ENCODE measurements at places on chromosomes 4 and X.

- H3K4me1 ChIP-seq: no peaks in the 10 kb centered on the region
- H3K36me3 ChIP-seq: no peaks in the 10 kb centered on the region
- H3K27ac ChIP-seq: no peak overlapping the region
- peaks cover 5% of the 10 kb centered on the region for H3K27me3 ChIP-seq
- no peak for DNase-seq
- no peak overlapping the region for H3K4me3 ChIP-seq
Measured at GRCh38 chrX:21730026-21730425, 27.9 kb downstream of the SMPX start.

DNA sequence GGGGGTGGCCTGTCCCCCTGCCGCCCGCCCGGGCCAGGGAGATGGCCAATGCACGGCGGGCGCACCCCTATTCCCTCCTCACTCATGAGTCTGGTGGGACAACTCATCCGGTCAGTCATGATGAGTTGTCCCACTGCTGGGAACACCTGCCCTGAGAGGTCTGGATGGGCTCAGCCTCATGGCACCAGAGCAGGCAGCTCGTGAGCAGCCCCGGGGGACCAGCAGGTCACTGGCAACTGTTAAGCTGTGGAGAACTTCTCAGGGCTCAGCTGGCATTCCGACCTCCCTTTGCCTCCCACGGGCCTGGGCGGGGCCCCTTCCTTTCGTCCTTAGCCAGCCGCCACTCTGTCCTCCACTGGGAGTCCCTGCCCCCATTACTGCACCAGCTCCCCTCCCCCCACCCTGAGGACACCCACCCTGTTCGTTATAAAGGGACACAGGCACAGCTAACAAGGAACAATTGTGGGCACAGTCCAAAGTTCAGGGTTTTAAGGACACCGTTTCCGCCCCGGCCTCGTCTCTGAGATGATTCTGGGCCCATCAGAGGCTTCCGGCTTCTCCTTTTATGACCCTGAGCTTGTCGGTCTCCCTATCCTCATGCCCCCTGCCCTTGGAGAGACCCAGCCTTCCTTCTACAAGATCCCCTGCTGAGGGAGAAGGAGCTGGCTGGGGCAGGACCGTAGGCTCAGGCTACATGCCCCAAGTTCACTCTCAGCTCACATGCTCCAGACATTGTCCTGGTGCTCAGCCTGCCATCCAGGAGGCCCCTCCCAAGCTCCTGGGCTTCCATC is 14.6 kb upstream of the KIAA0232 start:
- H3K27me3 ChIP-seq: no peaks in the 10 kb centered on the region
- H3K27ac ChIP-seq: no peak overlapping the region
- H3K4me1 ChIP-seq: peaks cover 12% of the 10 kb centered on the region
- H3K36me3 ChIP-seq: no peaks in the 10 kb centered on the region

- no peak for DNase-seq
- H3K4me3 ChIP-seq: no peak overlapping the region
Measured at GRCh38 chrX:128653524-128654060, 601.4 kb upstream of the ACTRT1 start.

- H3K4me1 ChIP-seq: peaks cover 2% of the 10 kb centered on the region
- no peaks in the 10 kb centered on the region for H3K27me3 ChIP-seq
- no peak overlapping the region for H3K4me3 ChIP-seq
- peak; percentile 24 for DNase-seq
Measured at GRCh38 chr4:94160774-94161173, 46.9 kb upstream of the SMARCAD1 start.

DNA sequence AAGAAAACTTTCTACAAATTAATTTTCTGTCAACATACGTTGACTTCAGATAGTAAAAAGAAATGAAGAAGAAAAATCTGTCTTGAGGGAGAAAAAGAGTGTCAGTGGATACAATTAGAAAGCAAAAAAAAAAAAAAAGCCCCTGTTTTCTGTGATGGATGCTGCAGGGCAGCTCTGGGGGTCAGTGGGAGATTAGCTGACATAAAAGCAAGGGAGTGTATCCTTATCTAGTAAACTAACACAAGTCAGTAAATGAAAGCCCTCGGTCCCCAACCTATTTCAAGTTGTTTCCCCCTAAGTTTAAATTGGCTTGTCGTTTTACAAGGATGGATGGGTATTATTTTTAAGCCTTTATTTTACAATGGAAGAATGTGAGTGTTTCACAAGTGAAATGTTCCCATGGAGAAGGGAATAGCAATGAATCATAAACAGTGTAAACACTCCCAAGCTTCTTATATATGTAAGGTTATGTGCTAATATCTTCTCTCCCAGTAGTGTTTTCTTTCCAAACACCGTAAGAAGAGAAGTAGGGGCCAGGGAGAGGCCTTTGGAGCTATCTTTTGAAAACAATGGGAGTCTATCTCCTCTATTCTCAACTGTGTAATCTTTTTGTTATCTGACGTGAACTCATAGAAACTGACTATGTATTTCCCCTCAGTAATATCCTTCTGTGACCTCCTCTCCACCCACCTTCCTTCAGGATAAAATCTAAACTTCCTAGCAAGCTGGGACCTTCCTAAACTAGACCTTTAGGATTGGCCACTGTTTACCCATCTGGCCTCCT is 347.7 kb downstream of the FBXO8 start:
- no peaks in the 10 kb centered on the region for H3K4me1 ChIP-seq
- no peak for DNase-seq
- no peak overlapping the region for H3K4me3 ChIP-seq
- H3K27ac ChIP-seq: no peak overlapping the region
- H3K27me3 ChIP-seq: no peaks in the 10 kb centered on the region
- no peaks in the 10 kb centered on the region for H3K36me3 ChIP-seq

GRCh38 chrX:118016422-118016821 is 100.2 kb downstream of the KLHL13 start:
- H3K4me3 ChIP-seq: no peak overlapping the region
- H3K27ac ChIP-seq: no peak overlapping the region

DNA sequence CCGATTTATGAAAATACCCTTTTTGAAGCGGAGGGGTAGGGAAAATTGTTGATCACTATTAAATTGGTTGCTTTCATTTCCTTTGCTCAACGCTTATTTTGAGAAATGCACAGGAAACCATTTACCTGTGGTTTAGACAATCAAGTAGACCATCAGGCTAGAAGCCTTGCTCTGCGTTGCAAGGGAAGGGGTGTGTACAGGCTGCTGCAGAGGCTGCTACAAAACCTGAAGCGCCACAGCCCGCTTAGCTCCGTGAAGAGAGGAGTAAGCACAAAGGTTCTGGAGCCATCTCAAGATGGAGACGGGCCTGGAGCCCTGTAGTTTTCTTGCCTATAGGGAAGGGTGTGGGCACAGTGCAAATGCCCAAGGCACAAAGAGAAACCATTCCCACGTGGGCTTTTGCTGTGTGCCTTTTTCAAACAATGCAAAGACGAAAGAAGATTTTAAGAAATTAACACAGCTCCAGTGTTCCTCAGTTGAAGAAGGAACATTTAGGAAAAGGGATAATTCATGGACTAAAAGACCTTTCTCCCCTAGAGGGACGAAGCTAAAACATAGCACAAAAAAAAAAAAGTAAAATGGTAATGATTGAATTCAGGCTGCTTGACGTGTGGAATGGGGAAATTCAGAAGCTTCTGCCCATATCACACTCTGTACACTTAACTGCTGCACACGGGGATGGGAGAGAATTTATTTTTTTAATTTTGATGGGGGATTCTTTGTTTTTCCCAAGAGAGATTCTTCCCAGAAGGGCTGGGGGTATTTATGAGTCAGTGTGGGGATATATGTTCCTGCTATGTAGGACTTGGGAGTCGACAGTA is 3.5 kb downstream of the TMSB4X start:
- peak; percentile 78 for DNase-seq
- peaks cover 3% of the 10 kb centered on the region for H3K27me3 ChIP-seq
- peaks cover 38% of the 10 kb centered on the region for H3K4me1 ChIP-seq
- peak overlapping the region; percentile 94 for H3K4me3 ChIP-seq

GRCh38 chr4:185128272-185129119 is 14.6 kb upstream of the SLC25A4 start:
- no peaks in the 10 kb centered on the region for H3K36me3 ChIP-seq
- peaks cover 30% of the 10 kb centered on the region for H3K27me3 ChIP-seq
- H3K27ac ChIP-seq: no peak overlapping the region
- peak overlapping the region; percentile 57 for H3K4me3 ChIP-seq
- peaks cover 6% of the 10 kb centered on the region for H3K4me1 ChIP-seq
- peak; percentile 38 for DNase-seq

GRCh38 chr4:127988638-127989037 is 23.4 kb downstream of the ABHD18 start:
- no peak overlapping the region for H3K27ac ChIP-seq
- H3K4me3 ChIP-seq: no peak overlapping the region
- H3K27me3 ChIP-seq: no peaks in the 10 kb centered on the region
- DNase-seq: no peak
- H3K36me3 ChIP-seq: peaks cover 20% of the 10 kb centered on the region
- no peaks in the 10 kb centered on the region for H3K4me1 ChIP-seq

DNA sequence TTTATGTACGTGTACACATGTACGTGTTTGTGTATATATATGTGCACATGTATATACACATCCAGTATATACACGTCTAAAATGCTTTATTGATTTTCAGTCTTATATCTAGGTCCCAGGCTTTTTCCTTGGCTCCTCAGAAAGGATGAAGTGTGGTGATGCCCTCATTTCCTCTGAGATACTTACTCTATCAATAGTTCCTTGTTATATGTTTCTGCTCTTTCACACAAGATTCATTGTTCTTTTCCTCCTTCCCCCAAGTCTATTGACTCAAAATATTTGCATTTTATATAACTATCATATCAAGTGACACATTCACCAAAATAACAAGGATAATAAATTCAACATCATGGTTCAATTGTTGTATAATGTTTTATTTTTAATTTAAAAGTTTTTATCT is 359.2 kb downstream of the EPHA5 start:
- no peaks in the 10 kb centered on the region for H3K36me3 ChIP-seq
- DNase-seq: no peak
- no peak overlapping the region for H3K27ac ChIP-seq
- H3K4me1 ChIP-seq: no peaks in the 10 kb centered on the region
- no peaks in the 10 kb centered on the region for H3K27me3 ChIP-seq
- H3K4me3 ChIP-seq: no peak overlapping the region

GRCh38 chr4:86960557-86960961 is 25.7 kb downstream of the AFF1 start:
- no peak for DNase-seq
- H3K4me1 ChIP-seq: peaks cover 58% of the 10 kb centered on the region
- H3K27ac ChIP-seq: no peak overlapping the region
- H3K27me3 ChIP-seq: no peaks in the 10 kb centered on the region
- H3K36me3 ChIP-seq: peaks cover 16% of the 10 kb centered on the region

GRCh38 chr4:21656832-21657231 is 291.7 kb downstream of the KCNIP4 start:
- no peak overlapping the region for H3K27ac ChIP-seq
- no peaks in the 10 kb centered on the region for H3K36me3 ChIP-seq
- H3K4me3 ChIP-seq: no peak overlapping the region

DNA sequence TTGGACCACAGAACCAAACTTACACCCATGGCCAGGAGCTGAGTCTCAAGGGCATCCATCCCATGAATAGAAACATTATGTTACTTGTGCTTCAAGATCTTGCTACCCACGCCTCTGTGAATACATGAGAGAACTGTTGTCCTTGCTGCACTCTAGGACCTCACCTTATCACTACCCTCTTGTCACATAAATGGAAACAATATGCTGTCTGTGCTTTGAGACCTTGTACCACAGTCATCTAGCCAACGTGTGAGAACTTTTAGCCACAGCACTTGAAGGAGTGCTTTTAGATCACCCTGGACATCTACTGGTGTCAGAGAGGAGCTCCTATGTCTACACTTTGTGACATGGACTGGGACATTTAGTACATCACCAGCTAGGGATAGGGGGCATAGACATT is 30.7 kb upstream of the HUWE1 start:
- peak; percentile 41 for DNase-seq
- peak overlapping the region; percentile 93 for H3K4me3 ChIP-seq
- H3K36me3 ChIP-seq: peaks cover 24% of the 10 kb centered on the region
- H3K27ac ChIP-seq: peak overlapping the region; percentile 100
- peaks cover 32% of the 10 kb centered on the region for H3K4me1 ChIP-seq

DNA sequence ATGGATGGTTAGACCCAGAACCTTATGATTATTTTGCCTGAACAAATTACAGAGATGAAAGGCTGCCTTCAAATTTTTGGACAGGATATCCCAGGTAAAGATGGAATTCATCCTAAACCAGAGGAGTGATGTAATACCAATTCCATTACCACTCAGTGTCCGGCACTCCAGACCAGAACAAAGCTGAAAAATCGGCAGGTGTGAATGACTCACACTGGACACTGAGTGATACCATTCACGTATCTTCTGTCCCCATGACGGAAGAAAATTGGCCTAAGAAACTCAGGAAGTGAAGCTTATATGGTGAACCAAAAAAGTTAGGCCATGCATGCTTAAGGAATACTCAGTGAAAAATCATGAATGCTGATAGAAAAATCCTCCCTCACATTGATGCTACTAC is 34.5 kb downstream of the PALLD start:
- H3K4me1 ChIP-seq: no peaks in the 10 kb centered on the region
- no peaks in the 10 kb centered on the region for H3K36me3 ChIP-seq
- no peak overlapping the region for H3K27ac ChIP-seq
- H3K27me3 ChIP-seq: peaks cover 8% of the 10 kb centered on the region
- no peak for DNase-seq
- no peak overlapping the region for H3K4me3 ChIP-seq

DNA sequence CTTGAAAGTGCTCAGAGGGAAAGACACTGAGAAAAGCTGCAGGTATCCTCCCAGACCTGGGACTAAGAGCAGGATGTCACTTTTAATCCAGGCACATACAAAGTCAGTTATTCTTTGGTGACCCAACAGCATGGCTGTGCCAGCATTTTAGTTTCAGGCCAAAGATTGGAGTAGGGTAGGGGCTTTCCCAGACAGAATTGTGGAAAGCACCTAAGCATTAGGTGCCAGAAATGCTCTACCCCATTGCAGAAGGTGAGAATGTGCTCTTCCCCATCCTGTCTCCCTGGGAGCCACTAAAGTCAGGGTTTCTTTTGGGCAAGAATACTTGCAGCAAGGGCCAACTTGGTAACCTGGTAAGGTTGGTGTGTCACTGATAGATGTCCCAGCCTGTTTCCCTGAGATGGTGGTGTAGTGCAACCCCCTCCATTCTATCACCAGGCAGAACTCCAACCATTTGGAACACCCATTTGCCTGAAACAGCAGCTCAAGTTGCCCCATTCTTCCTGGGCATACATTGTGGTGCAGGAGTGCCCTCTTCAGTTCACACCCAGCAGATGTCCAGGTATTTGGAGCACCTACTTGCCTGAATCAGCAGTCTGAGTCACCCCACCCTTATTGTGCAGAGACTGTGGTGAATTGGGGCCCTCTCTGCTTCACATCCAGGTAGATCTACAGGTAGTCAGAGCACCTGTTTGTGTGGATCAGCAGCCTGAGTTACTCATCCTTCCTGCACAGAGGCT is 183.5 kb downstream of the ZC4H2 start:
- DNase-seq: no peak
- H3K27ac ChIP-seq: no peak overlapping the region
- no peak overlapping the region for H3K4me3 ChIP-seq
- H3K27me3 ChIP-seq: no peaks in the 10 kb centered on the region
- no peaks in the 10 kb centered on the region for H3K4me1 ChIP-seq

GRCh38 chr4:92091335-92091734 is 212.4 kb upstream of the GRID2 start:
- DNase-seq: no peak
- H3K4me1 ChIP-seq: no peaks in the 10 kb centered on the region
- no peaks in the 10 kb centered on the region for H3K36me3 ChIP-seq

All from activated CD4-positive, alpha-beta memory T cell treated with anti-CD3 and anti-CD28 coated beads for 36 hours (primary cell).